ENCODE measurements at places on chromosomes 13 and 19.

DNA sequence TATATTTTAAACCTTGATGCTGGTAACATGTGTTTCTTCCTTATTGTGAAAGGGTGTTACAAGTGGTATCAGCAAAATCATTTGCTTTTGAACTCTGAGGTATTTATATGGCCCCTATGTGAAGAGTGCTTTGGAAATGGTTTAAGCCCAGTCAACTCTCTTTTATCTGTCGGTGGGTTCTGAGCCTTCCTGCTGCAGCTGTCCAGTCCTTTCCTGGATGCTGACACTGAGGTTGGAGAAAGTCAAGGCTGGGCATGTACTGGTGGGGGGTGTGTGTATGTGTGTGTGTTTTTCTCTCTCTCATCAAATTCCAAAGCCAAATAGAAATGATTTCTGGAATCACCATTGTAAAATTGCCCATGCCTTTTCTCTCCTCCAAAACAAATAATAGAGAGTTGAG lies 221.2 kb downstream of the LMO7 start:
- no peak for DNase-seq

- no peak for DNase-seq
Measured at GRCh38 chr19:28971049-28971448, 241.9 kb downstream of the UQCRFS1 start.

DNA sequence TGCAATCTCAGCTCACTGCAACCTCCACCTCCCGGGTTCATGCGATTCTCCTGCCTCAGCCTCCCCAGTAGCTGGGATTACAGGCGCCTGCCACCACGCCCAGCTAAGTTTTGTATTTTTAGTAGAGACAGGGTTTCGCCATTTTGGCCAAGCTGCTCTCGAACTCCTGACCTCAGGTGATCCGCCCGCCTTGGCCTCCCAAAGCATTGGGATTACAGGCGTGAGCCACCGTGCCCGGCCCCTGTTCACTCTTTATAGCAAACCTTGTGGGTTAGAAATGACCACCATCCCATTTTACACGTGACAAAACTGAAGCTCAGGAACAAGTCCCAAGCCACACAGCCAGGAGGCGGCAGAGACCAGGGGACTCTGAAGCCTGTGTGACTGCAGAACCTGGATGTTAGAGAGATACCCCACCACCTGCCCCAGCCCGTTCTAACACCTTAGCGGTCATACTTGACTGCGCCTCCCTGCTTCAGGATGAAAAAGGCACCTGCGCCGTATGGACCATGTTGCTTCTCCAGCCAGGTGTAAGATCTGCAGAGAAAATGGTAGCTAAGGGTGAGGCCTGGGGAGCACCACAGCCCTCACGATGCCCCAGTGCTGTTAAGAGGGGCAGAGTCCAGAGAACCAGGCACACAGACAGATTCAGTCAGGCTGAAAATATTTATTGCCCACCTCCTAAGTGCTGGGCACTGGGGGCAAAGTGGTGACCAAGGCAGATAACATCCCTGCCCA lies 3.6 kb downstream of the DMAC2 start:
- no peak for DNase-seq

- DNase-seq, result no peak
Measured at GRCh38 chr13:51826606-51827005, 18.4 kb downstream of the TMEM272 start.

DNA sequence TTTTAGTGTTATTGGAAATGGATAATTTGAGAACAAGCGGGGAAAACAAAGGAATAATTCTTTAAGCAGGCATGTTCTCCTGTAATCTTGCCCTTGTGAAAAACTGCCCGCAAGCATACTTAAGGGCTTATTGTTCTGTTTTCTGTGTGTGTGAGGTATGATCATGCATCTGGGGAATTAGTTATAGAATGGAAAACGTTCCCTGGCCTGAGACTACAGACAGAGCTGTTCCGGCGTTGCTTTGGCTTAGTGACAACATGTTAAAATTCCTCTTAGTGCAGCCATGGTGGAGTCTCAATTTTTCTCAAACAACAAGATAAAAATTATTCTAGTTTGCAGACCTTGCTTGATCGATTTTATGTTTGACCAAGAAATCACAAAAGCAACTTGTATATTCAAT lies 560.2 kb upstream of the SPRY2 start:
- DNase-seq, result no peak

DNA sequence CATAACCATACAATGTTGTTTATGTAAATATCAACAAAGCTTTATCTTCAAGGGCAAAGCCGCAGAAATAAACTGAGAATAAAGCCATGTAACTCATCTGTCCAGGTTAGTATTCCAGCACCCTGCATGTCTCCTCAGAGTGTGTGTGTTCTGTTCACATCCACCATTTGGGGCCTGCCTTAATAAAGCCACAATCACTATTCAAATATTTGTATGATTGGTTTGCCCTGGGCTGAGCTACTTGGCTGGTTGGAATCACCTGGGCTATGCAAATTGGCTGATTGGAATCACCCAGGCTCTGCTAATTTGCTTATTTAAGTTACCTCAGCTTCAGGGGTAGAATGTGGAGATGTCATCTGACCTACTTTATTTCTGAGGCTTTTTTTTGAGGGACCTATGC lies 42.4 kb upstream of the ZNF737 start:
- DNase-seq, result no peak

GRCh38 chr19:17246681-17247425 lies 1.1 kb upstream of the NR2F6 start:
- DNase-seq, result no peak

- no peak for DNase-seq
Measured at GRCh38 chr13:84867246-84867645, 932.0 kb downstream of the SLITRK6 start.

DNA sequence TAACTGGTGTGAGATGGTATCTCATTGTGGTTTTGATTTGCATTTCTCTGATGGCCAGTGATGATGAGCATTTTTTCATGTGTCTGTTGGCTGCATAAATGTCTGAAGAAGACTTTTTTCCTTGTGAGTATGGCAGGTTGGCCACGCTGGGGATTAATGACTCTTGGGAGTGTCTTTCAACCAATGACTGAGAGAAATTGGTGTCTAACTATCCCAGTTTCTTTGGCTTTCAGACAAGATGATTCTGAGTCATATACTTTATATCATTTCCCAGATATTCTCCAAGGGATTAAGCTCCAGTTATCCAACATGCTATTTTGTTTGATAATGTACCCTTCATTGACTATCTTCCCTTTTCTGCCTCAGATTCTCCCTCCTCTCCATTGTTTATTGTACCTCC lies 35.5 kb upstream of the CSNK1A1L start:
- DNase-seq, result peak; percentile 36

- DNase-seq, result no peak
Measured at GRCh38 chr13:110232756-110233155, 74.2 kb downstream of the COL4A1 start.

GRCh38 chr13:79667771-79668170 lies 186.8 kb downstream of the NDFIP2 start:
- DNase-seq, result no peak

- DNase-seq, result no peak
Measured at GRCh38 chr19:28980236-28980868, 232.6 kb downstream of the UQCRFS1 start.

GRCh38 chr13:98910501-98910951 lies 67.3 kb downstream of the DOCK9 start:
- no peak for DNase-seq

- DNase-seq, result no peak
Measured at GRCh38 chr13:105033999-105034398, 1501.5 kb downstream of the EFNB2 start.

DNA sequence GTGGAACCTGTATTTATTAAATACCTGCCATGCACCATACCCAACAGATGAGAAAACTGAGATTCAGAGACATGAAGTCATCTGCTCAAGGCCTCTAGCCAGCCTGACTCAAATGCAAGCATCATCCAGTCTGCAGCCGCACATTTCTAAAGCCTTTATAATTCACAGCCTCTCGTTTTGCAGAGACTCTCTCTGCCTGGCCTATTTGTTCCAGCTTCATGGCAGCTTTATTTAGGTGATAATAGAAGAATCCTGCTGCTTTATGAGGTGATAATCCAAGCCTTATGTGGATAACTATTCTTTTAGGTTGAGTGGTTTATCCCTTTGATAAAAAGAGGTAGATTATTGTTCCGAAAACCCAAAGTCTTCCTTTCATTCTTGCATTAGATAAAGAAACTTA lies 58.4 kb downstream of the OXGR1 start:
- DNase-seq, result no peak

- DNase-seq, result no peak
Measured at GRCh38 chr19:7980168-7980567, 25.3 kb downstream of the ELAVL1 start.

DNA sequence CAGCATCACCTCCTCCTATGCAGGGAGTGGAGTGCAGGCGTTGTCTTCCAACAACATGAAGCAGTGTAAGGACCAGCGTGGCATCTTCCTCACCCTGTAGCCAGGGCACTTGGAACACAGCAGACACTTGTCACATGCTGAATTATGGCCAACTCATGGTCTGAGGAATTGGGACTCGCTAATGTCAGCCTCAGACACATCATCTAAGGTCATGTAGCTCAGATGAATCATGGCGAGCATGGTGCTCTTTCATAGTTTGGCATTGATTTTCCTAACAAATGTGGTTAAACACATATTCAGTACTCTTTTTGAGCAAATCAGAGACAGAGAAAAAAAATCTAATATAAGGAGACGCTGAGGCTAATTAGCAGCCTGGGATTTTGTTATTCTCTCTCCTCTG lies 99.6 kb upstream of the SGCG start:
- no peak for DNase-seq

GRCh38 chr19:56110515-56111448 lies 10.3 kb downstream of the ZNF787 start:
- no peak for DNase-seq

- DNase-seq, result no peak
Measured at GRCh38 chr19:39408392-39409207, 2.0 kb downstream of the ZFP36 start.

DNA sequence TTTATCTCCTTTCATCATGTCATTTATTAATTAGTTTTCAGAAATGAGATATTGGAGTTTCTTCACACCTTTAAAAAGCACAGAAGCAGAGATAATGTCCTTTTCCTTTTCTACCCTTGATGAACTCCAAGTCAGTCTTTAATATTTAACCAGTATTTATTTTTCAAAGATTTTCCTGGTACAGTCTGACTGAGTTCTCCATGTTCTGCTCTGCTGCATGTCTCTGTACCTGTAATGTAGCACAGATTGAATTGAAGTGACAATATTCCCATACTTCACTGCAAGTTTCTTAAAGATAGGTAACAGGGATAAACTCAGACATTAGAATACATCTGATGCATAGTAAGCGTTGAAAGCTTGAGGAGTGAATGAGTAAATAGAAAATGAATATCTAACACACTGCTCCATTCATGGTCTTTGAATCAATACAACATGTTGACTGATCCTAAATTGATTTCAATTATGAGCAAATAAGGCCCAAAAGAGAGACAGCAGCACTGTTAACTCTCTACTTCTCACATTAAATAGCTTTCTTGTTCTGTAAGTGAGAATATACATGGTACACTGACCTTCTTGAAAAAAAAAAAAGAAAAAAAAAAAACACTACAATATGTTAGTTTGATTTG lies 1323.6 kb upstream of the PRR20A start:
- DNase-seq, result no peak

- peak; percentile 7 for DNase-seq
Measured at GRCh38 chr13:83350569-83350968, 531.7 kb downstream of the SLITRK1 start.

GRCh38 chr19:3547301-3547731 lies 8.3 kb downstream of the TEKTIP1 start:
- no peak for DNase-seq

DNA sequence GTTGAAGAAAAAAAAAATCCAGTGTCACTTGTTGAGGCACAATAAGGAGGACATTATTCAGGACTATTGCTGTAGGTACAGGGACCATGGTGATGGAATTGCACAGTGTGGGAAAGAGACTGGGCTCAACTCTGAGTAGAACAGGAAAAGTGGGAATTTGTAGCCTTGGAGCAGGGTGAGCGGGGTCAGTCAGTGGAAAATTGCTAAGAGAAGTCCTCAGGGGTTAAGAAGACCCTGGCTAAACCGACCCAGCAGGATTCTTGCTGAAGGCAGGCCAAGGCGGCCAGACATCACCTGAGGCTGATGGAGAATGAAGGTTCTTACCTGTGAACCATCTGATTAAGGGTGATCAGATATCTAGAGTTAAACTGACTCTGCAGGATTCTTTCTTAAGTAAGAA lies 12.5 kb downstream of the LAIR2 start:
- no peak for DNase-seq

DNA sequence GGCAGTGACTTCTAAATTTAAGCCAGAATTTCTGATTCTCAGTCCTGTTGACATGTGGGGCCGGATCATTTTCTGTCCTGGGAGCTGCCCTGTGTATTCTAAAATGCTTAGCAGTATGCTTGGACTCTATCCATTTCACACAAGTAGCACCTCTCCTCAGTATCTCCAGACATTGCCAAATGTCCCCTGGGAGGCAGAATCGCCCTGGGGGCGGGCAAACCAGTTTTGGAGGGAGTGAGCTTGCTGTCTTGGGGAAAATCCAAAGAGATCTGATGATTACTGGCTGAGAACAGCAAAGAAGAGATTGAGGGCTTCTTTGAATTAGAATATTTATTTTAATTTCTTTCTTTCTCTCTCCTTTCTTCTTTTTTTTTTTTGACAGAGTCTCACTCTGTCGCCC lies 16.4 kb downstream of the VAV1 start:
- no peak for DNase-seq

- no peak for DNase-seq
Measured at GRCh38 chr19:33219261-33219815, 6.3 kb downstream of the SLC7A10 start.

- no peak for DNase-seq
Measured at GRCh38 chr13:113186061-113186900, 22.2 kb downstream of the PCID2 start.

DNA sequence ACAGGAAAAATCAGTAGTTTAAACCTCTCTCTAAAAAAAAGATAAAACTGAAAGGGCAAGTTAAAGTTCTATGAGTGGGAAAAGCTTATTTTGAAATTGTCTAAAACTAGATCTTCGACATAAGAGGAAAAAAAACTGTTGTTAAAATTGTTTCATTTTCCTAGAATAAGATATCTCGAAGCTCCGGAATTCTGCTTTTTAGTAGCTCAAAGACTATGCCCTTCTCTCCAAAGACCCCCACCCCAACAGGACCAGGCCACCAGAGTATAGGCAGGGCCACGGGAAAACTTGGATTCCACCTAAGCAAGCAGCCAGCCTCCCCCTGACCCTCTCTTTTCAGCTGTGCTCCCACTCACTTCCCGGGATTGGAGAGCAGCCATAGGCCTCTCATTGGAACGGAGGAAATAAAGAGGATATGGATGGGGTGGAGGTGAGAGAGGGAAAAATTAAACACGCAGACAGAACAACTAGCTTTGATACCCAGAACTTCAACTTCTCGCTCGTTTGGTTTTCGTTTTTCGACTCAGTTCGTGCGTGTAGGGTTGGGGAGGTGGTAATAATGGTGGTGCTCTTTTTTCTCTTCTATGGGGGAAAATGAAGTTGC lies 3.0 kb downstream of the POU4F1 start:
- DNase-seq, result no peak

DNA sequence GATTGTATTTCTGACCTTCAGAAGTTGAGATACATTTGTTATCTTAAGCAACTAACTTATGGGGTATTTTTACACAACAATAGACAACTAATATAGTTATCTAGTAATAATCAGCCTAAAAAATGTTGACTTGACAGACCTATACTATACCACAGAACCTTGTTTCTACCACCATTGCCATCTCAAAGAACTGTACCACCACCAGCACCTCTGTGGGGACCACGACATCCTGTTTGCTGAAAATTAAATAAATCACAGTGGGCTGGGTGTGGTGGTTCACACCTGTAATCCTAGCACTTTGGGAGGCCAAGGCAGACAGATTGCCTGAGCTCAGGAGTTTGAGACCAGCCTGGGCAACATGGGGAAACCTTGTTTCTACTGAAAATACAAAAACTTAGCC lies 24.0 kb downstream of the TSKS start:
- no peak for DNase-seq

GRCh38 chr13:20901668-20902437 lies 693 bp downstream of the XPO4 start:
- DNase-seq, result no peak
